ENCODE measurements at places on chromosomes 5 and 9.
A peak's percentile ranks its signal among the peaks of the same experiment; 100 is the strongest.

DNA sequence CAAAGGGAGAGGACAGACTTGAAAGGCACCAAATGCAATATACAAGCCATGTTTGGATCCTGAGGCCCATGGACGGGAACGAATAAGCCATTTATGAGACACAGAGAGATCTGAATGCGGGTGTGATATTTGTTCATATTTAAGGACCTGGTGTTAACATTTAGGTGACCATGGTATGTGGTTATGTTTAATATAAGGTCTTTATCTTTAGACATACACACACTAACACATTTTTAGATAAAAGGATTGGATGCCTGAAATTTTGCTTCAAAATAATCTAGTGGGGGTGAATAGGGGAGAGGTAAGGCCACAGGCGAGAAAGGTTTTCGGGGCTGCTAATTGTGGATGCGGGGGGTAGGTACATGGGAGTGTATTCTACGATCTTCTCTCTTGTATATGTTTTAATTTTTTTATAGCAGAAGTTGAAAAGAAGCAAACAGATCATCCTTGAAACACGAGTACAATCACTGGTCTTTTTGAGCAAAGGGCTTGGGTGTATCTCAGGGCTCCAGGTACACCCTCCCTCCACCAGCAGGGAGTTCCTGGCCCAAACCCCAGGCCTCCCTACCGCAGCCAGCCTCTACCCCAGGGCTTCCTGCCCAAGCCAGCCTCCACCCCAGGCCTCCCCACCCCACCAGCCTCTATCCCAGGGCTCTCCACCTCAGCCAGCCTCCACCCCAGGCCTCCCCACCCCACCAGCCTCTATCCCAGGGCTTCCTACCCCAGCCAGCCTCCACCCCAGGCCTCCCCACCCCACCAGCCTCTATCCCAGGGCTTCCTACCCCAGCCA, 12.2 kb downstream of the AKNA start:
- peaks cover 7% of the 10 kb centered on the region for H3K36me3 ChIP-seq
- no peak overlapping the region for H3K4me3 ChIP-seq
- DNase-seq, result no peak
- no peaks in the 10 kb centered on the region for H3K4me1 ChIP-seq
- no peak overlapping the region for H3K27ac ChIP-seq
- no peaks in the 10 kb centered on the region for H3K27me3 ChIP-seq

DNA sequence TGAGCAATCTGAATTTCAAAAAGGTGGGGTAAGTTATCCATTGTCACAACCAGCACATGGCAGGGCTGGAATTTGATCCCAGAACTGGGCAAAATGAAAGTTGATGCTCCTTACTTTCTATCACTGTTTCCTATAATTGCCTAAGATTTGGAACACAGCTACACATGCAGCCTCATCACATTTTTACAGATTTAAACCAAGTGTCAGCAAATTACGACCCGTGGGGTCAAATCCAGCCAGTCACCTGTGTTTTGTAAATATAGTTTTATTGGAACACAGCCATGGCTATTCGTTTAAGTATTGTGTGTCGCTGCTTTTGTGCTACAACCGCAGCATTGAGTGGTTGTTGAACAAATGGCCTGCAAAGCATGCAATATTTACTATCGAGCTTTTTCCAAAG, 94.3 kb downstream of the SREK1 start:
- no peaks in the 10 kb centered on the region for H3K36me3 ChIP-seq
- DNase-seq, result no peak
- H3K4me3 ChIP-seq, result no peak overlapping the region
- H3K27ac ChIP-seq, result no peak overlapping the region

GRCh38 chr9:89670114-89670513, 65.3 kb downstream of the GADD45G start:
- H3K27me3 ChIP-seq, result peaks cover 29% of the 10 kb centered on the region
- no peak overlapping the region for H3K4me3 ChIP-seq
- H3K4me1 ChIP-seq, result peaks cover 37% of the 10 kb centered on the region
- H3K36me3 ChIP-seq, result no peaks in the 10 kb centered on the region

GRCh38 chr5:109971968-109972367, 282.2 kb downstream of the MAN2A1 start:
- DNase-seq, result no peak
- no peaks in the 10 kb centered on the region for H3K27me3 ChIP-seq
- no peaks in the 10 kb centered on the region for H3K4me1 ChIP-seq
- no peak overlapping the region for H3K4me3 ChIP-seq
- no peaks in the 10 kb centered on the region for H3K36me3 ChIP-seq

DNA sequence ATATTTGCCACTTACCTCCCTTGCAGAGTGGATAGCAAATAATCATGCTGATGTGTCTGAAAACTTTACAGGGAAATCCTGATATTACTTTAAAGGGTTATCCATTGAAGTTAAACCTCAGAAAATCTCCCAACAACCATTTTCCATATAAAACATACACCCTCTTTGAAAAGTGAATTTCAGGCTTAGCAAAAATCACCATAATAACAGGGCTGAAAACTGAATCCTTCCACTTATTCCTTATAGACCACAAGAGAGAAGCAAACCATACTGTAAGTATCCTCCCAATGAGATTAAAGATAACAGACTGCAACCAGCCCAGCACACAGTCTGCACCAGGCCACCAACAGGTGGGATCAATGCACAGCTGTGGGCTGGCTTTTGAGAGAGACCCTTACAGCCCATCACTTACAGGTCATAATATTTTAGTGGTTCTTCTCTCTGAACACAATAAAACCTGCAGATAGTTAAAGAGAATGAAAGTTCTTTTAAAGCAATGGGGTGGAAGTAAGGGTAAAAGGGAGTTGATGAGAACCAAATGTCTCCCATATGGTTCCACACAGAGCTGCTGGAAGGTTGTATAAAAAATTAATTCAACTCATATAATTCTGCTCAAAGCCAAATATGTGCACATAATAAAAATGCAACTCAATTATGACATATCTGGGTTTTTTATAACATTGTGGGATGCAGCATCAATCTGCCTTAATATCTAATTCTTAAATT, 376.2 kb upstream of the GRAMD2B start:
- H3K4me1 ChIP-seq, result peaks cover 51% of the 10 kb centered on the region
- no peak overlapping the region for H3K4me3 ChIP-seq
- no peak overlapping the region for H3K27ac ChIP-seq
- H3K27me3 ChIP-seq, result no peaks in the 10 kb centered on the region
- H3K36me3 ChIP-seq, result peaks cover 6% of the 10 kb centered on the region
- no peak for DNase-seq

GRCh38 chr9:76136986-76137385, 246.5 kb downstream of the PCSK5 start:
- H3K4me1 ChIP-seq, result no peaks in the 10 kb centered on the region
- H3K36me3 ChIP-seq, result no peaks in the 10 kb centered on the region

DNA sequence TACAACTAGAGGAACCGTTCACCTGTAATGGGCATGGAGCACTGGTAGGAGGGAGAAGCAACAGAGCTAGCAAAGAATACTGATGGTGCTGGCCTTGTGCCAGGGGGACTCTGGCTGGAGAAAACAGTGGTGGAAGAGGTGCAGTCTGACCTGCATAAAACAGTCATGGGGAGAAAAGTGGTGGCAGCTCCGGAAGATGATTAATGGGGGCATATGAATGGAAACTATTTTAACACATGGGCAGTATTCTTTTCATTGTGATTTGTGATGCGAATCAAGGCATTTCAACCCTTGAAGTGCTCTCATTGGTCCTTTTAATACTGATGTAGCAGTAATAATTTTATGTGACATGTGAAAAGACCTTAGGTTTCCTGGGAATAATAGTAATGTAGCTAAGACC, 219.6 kb downstream of the ADAMTS6 start:
- H3K36me3 ChIP-seq, result peaks cover 5% of the 10 kb centered on the region
- H3K27ac ChIP-seq, result no peak overlapping the region
- no peak for DNase-seq
- no peaks in the 10 kb centered on the region for H3K27me3 ChIP-seq

- no peaks in the 10 kb centered on the region for H3K27me3 ChIP-seq
- peak; percentile 21 for DNase-seq
- H3K4me3 ChIP-seq, result peak overlapping the region; percentile 91
Observed at GRCh38 chr9:122904466-122904822, 715 bp downstream of the RC3H2 start.

DNA sequence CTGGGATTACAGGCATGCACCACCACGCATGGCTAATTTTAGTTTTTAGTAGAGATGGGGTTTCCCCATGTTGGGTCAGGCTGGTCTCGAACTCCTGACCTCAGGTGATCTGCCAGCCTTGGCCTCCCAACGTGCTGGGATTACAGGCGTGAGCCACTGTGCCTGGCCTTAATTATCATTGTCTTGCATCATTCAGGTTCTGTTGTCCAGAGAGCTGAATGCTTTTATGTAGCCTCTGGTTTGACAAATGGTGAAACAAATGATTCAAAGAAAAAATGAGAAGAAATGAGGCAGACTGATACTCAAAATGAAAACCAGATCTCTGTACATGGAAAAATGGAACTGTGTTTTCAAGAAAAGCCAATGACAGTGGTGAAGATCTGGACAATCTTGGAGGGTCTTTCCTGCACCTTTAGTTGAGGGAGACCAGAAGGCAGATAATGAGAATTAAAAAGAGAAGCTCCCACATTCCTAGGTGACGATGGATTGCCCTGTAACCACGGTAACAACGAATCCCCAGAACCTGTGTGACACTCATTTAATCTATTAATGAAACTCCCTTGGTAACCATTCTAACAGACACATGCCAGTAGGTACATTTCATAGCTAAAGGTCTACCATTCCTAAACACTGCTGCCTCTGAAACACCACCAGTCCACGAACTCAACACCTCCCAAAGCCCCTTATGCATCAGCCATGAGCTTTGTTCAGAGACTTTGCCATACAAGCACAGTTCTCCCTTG, 1.6 kb downstream of the TEX48 start:
- peaks cover 13% of the 10 kb centered on the region for H3K4me1 ChIP-seq
- no peak overlapping the region for H3K4me3 ChIP-seq
- DNase-seq, result no peak
- no peak overlapping the region for H3K27ac ChIP-seq

DNA sequence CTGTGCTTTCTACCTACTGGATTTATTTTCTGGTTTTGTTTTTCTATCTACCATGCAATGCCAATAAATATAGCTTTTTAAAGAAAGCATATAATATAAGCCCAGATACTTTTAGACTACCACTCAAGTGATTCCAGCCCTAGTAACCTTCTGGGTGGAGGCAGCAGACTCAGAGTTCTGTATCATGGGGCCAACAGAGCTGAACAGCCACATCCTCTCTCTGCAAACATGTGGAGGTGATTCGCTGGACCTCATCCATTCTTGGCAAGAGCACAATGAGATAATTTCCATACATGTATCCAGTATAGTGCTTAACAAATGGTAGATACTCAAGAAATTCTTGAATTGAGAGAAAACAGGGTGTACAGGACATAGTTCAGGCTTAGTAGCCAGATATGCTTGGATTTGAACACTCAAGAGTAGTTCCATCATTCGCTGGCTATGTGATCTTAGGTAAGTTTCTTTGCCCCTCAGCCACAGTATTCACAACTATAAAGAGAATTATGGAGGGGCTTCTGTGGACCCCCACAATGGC, 124.5 kb downstream of the ASTN2 start:
- no peak for DNase-seq
- no peak overlapping the region for H3K27ac ChIP-seq
- H3K4me1 ChIP-seq, result peaks cover 3% of the 10 kb centered on the region
- H3K36me3 ChIP-seq, result no peaks in the 10 kb centered on the region
- no peaks in the 10 kb centered on the region for H3K27me3 ChIP-seq
- H3K4me3 ChIP-seq, result no peak overlapping the region

DNA sequence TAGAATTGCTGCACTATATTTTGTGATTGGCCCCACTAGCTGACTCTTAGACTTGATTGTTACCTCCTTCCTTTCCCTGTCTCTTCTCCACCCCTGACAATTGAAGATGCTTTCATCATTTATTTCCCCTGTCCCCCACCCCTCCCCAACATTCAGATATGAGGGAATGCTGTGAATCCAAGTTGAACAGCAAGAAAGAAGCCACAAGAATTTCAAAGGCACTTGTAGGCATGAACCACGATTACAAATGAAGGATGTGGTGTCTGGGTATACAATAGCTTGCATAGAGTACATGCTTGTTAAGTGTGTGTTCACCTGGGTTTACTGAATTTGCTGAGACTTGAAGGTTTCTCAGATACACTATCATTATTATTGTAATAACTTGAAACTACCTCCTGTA, 78.3 kb upstream of the TRIO start:
- no peak for DNase-seq
- no peaks in the 10 kb centered on the region for H3K27me3 ChIP-seq
- no peak overlapping the region for H3K4me3 ChIP-seq
- no peaks in the 10 kb centered on the region for H3K4me1 ChIP-seq

Data from progenitor cell of endocrine pancreas (in vitro differentiated cells).